CD4-positive, alpha-beta memory T cell (primary cell): ENCODE measurements at places on chromosomes 7 and 10. TPM values are rescaled to one million over a fixed set of nuclear protein-coding genes. Genes with fewer than 3 reads are reported as not detected.

PTPRN2 gene
- total RNA-seq = 1.8 TPM

DNA sequence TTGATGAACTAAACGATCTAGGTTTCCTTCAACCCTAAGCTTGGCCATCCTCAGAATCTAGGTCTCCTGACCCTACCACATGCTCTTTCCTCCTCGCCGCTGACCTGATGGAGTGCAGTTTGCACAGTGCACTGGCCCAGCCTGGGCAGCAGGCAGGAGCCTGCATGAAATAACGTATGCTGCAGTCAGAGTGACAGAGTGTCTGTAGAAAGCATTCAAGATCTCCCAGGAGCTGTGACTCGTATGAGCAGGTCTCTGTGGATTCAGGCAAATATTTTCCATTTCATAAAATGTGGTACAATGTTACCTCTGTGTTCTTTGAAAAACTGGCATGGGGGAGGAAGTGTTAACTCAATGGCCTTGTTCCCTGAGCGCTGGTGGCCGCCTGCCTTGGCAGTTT, 441.8 kb downstream of the RPS24 start:
- no peaks in the 10 kb centered on the region for H3K27me3 ChIP-seq
- DNase-seq = no peak
- no peaks in the 10 kb centered on the region for H3K4me1 ChIP-seq
- no peak overlapping the region for H3K27ac ChIP-seq
- H3K4me3 ChIP-seq = no peak overlapping the region
- no peaks in the 10 kb centered on the region for H3K36me3 ChIP-seq

- no peak for DNase-seq
- no peaks in the 10 kb centered on the region for H3K36me3 ChIP-seq
- H3K4me3 ChIP-seq = no peak overlapping the region
Measured at GRCh38 chr7:128891110-128891941, 19.2 kb downstream of the KCP start.

HOXA1 gene
- 0.75 TPM for total RNA-seq
